ENCODE measurements at places on chromosomes 6 and 20.

- peak; percentile 81 for DNase-seq
Observed at GRCh38 chr20:58645412-58645968, 5.6 kb upstream of the STX16 start.

DNA sequence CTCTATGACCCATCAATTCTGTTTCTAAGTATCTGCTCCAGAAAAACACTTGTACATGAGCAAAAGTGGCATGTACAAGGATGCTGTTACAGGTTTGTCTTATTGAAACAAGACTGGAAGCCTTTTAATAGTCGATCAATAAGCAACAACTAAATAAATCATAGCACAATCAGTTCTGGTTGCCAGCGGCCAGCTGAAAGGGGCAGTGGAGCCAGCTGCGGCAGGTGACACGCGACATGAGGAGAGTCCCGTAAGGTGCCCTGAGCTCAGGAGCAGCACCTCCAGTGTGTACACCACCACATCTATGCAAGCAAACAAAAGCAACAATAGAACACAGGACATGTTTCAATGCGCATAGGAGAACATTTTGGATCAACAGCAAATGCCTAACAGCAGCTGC lies 20.7 kb upstream of the NNAT start:
- DNase-seq, result no peak

- DNase-seq, result no peak
Observed at GRCh38 chr6:54003316-54003715, 107.9 kb upstream of the MLIP start.

- DNase-seq, result no peak
Observed at GRCh38 chr20:5260889-5261288, 55.9 kb downstream of the PROKR2 start.

Data from bronchial epithelial cell (primary cell).